ENCODE measurements at places on chromosomes 6 and 20.

DNA sequence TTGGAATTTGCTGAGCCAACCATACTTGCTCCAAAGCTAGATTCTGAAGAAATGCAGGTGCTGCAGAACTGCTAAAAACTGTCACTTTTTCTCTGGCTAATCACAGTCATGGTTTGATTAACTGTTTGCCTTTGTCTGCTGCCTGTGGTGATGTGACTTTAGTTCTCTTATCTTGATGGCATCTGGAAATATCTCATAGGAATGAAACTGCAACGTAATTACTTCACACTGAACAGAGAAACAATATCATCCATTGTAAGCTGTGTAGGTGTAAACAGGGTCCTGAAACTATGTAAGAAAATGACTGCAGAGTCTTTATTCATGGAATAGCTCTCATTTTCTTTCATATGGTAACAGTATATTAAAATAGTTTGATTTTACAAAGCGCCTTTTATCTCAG, 721.9 kb upstream of the HS3ST5 start:
- no peak for DNase-seq

DNA sequence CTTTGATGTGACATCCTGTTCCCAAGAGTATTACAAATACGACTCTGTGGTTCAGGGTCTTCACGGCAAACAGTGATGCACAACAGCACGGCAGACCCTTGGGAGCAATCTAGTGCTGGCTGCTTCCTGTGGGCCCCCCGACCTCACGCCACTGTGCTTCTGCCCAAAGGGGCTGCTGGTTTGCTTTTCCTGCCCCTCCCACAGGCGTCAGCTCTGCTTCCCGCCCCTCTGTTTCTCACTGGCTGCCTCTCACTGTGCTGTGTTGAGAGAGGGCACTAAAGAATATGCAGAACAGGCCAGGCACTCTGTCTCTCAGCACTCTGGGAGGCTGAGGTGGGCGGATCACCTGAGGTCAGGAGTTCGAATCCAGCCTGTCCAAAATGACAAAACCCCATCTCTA, 554.5 kb upstream of the AGPAT4 start:
- no peak for DNase-seq

GRCh38 chr6:163423696-163424095, 9.2 kb downstream of the QKI start:
- DNase-seq, result no peak

- DNase-seq, result no peak
Measured at GRCh38 chr6:78611886-78612480, 255.4 kb upstream of the IRAK1BP1 start.

- DNase-seq, result no peak
Measured at GRCh38 chr20:56924292-56925081, 295.4 kb downstream of the TFAP2C start.

DNA sequence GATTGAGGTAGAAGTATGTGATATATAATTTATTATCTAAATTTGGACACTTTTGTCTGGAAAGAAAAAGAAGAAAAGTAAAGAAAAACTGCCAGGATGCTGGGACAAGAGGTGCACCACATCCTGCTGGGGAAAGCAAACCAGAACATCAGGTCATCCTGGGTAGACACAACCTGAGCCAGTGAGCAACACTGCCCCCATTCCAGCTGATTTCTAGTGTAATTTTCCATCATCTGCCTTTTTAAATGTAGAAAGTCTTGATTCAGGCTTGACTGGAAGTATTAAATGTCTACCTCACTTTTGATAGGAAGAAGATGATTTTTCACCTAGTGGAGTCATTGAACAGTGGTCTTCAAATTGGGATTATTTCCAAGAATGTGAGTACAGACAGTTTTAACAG, 1164.5 kb upstream of the CITED2 start:
- no peak for DNase-seq

DNA sequence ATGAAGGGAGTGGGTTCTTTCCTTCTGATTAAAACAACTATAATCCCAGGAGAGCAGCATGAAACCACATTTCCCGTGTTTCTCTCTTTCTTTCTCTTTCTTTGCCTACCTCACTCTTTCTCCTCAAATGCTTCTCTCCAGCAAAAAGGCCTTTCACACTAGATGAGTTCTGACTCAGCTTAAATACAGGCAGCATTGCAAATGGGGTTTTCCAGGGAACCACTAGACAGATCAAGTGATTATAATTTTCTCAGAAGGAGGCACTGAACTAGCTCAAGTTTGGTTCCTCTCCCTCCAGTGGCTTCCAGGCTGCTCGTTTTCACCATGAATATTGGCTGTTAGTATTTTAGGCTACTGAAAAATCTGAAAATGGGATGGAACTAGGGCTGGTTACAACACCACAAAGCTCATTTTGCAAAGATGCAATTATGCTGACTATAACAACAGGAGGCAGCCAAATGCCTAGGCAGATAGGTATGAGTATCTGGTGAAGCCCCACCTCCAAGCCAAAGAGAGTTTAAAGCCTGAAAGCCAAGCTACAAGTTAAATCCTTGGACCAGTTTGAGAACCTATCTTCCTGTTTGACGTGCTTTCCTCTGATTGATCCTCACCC, 260.0 kb downstream of the MMUT start:
- DNase-seq, result no peak

DNA sequence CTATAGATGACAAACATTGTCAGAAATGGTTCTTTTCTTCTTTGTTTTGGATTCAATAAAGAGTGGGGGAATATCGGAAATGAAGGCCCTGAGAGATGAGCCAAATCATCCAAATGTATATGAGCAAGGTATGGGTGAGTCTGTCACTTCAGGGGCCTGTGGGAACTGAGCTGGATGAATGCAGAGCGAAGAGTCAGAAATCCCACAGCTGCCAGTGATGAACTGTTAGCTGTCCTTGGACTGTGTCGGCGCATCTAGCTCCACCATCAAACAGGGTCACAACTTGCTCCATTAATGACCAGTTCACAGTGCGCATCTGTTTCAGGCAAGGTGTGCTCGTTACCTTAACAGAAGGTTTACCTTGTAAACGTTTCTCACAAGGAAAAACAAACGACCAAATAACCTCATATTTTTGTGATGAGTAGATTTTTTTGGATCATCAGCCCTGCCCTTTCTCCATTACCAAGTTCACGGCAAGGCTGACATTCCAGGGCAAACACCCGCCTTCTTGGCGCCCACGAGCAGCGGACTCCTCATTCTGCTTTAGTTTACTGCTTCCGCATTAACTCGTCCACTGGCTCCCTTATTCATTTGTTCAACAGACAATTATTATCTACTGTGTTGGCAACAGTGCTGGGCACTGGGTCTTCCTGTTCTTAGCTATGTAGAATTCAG, 15.0 kb upstream of the CCN6 start:
- DNase-seq, result no peak

- no peak for DNase-seq
Measured at GRCh38 chr6:133042550-133043120, 198.5 kb upstream of the EYA4 start.

GRCh38 chr6:164039954-164040375, 625.4 kb downstream of the QKI start:
- DNase-seq, result peak; percentile 28

DNA sequence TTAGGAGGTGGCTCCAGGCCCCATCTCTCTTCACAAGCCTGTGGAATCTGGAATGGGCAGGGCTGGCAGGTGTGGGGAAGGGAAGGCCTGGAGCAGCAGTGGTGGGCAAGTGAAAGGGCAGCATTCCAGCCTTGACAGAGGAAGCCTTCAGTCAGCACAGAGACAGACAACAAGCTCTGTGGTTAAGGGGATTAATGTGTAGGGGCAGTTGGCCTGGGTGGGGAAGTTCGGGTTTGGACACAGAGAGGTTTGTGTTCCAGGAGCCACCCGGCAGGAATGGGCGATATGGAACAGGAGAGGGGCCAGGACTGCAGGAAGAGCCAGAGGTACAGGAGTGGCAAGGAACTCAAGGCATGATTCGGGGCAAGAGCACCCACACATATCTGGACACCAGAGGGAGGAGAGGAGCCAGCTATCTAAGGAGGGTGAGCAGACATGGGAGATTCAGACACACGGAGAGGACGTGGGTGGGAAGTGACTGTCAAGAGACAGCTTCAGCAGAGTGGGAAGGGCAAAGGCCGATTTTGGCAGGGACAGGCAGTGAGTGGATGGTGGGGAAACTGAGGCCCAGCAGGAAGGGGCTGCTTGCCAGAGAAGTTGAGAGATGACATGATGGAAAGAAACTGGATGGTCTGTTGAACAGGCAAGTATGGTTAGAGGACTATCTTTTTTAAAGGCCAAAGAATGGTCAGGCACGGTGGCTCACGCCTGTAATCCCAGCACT, 2.5 kb upstream of the SLC44A4 start:
- DNase-seq, result no peak

GRCh38 chr20:26276554-26277210, 580.0 kb upstream of the ZNF337 start:
- DNase-seq, result no peak

GRCh38 chr20:62135573-62136266, 7.5 kb downstream of the PSMA7 start:
- DNase-seq, result no peak

DNA sequence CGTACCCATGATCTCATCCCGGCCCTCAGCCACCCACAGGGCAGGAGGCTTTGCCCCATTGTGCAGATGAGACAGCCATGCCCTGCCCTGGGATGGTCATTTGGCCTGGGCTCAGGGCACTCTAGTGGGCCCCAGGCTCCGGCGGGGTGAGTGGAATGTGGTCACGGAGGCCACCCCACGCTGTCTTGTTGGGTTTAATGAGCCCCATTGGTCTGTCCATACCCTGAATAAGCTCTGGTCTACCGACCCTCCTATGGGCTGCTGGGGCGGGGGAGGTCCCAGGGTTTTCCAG, 50.6 kb downstream of the FGD2 start:
- no peak for DNase-seq

- no peak for DNase-seq
Measured at GRCh38 chr20:41627001-41627495, 8.9 kb upstream of the CHD6 start.

DNA sequence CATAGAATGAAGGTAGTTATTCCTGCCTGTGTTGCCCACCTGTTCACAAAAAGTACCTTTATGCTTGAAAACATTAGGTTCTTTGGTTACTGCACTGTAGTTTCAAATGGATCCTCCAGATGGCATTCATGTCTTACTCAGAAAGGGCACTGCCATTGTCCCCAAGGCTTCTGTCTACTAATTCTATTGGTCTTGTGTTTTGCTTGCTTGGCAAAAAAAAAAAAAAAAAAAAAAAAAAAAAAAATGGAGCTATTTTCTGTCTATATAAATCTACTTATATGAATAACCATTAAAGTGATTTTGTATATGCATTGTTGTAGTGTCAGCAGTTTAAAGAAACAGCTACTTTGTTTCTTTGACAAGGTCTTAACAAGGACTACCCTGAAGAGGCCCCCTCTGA, 12.7 kb upstream of the EFHC1 start:
- no peak for DNase-seq

DNA sequence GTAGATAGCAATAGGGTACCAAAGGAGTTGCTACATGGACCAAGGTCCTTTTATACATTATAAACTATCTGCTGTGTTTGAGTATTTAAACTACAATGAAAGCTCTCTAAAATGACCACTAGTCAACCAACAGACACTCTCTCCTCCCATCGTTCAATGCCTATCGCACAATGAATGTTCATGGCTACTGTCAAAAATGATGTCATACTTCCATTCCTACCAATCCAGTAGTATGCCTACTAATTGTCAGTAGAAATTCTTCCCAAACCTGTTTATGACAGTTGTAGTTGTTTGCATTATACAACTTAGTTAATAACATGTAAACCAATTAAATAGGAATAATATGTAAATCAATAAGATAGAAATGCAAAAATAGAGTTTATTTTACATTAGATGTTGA, 39.0 kb upstream of the VSX1 start:
- no peak for DNase-seq

- DNase-seq, result no peak
Measured at GRCh38 chr6:51213811-51214210, 395.1 kb downstream of the TFAP2B start.

DNA sequence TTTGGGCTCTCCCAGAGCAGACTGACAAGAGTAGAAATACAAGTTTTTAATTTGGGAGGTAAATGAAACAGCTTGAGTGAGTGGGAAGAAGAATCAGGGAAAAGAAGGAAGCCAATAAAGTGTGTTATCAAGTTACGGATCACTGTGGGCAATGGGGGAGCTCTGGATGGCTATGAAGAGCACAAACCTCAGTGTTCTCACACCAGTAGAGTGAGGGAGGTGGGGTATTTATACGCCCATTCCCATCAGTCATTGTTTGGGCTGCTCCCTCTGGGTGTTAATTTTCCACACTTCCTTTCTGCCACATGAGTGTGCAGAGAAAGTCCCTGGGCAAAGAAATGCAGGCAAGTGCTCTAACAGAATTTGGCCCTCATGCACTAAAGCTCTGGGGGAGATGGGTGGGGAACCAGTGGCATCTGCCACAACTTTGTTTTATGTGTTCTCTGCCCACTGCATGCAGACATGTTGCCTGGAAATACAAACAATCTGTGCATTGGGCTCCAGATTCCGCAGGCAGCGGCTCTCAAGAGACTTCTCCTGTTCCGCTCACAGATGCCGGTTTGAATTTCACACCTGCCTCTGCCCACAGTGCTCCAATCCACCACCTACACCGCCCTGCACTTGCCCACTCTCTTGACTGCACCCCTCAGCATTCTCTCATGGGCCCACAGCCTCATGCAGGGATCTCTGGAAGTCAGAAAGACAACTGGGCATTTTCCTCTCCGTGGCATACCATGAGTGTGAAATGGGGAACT, 211.1 kb upstream of the RNF24 start:
- no peak for DNase-seq

- DNase-seq, result no peak
Measured at GRCh38 chr6:24154121-24154520, 28.1 kb downstream of the NRSN1 start.

GRCh38 chr6:168884646-168885086, 369.0 kb downstream of the THBS2 start:
- DNase-seq, result peak; percentile 88

- no peak for DNase-seq
Measured at GRCh38 chr6:127990074-127990473, 89.2 kb upstream of the THEMIS start.

- no peak for DNase-seq
Measured at GRCh38 chr6:24916496-24916895, 19.3 kb downstream of the RIPOR2 start.

GRCh38 chr20:61728786-61729770, 336.6 kb downstream of the TAF4 start:
- no peak for DNase-seq

DNA sequence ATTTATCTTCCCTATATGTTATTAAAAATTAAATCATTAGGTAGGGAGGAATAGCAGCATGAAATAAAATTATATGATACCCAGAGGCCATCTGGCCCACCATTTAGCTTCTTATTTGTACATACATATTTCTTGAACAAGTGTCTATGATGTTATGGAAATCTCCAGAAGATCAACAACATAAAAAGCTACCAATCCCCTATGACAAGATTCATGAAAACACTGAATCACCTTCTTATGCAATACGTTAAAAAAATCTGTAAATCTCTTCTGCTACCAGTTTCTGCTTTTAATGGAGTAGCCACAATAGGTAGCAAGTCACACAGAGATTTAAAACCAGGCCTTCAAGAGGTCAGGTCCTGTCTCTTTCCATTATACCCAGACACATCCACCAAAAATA, 125.8 kb upstream of the ENPP5 start:
- no peak for DNase-seq

- no peak for DNase-seq
Measured at GRCh38 chr6:144075875-144076274, 19.5 kb downstream of the SF3B5 start.

GRCh38 chr6:66578362-66578761, 871.3 kb upstream of the EYS start:
- DNase-seq, result no peak

Measured in stimulated activated CD8-positive, alpha-beta memory T cell treated with anti-CD3 and anti-CD28 coated beads, Interleukin-4, amount 100 ng/mL, for 48 hours (primary cell).